Neural cell (in vitro differentiated cells): ENCODE measurements at places on chromosomes 13 and 19. TPM values are rescaled to one million over a fixed set of nuclear protein-coding genes. Genes with fewer than 3 reads are reported as not detected.

CKM gene
- polyA plus RNA-seq, result 0.14 TPM in 1 of 2 replicates, not detected in the other

TMPRSS9 gene
- not detected in 2 replicates for polyA plus RNA-seq

FAM124A gene
- polyA plus RNA-seq, result 3.0 and 4.7 TPM in 2 replicates

PRODH2 gene
- polyA plus RNA-seq, result not detected in 2 replicates

PHF11 gene
- polyA plus RNA-seq, result 0.60 TPM in 1 of 2 replicates, not detected in the other

KLHL1 gene
- 15.0 and 15.5 TPM in 2 replicates for polyA plus RNA-seq
